ENCODE measurements at places on chromosomes 2 and 18.
A peak's percentile ranks its signal among the peaks of the same experiment; 100 is the strongest.

GRCh38 chr2:120559401-120559800, 176.3 kb upstream of the GLI2 start:
- DNase-seq: peak; percentile 100

GRCh38 chr18:35467624-35468016, 30.1 kb downstream of the INO80C start:
- DNase-seq: no peak

DNA sequence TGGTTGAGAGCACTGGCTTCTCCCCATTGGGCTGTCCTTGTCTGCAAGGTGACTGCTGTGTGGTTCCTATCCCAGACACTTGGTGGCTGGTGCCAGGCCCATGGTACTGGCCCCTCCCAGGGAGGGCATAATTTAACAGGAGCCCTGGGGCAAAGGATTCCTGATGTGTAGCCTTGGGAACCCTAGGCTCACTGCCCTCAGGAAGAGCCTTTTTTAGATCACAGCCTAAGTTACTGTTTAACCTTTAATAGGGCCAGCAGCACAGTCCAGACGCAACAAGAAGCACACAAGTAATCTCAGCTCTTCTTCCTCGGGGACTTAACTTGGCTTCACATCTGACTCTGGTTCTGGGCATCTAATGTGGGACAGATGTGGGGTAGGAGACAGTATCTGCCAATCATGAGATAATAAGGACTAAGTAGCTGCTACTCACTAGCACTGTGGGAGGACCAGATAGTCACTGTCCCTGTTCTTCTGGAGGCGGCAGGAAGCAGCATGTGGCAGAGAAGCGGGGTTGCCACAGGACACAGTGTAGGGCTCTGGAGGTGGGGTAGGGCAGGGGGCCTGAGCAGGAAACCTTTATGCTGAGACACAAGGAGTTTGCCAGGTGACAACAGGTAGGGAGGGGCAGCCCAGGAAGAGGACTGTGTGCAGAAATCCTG, 136.3 kb downstream of the TMEM17 start:
- DNase-seq: no peak

- DNase-seq: no peak
These were observed 458.3 kb upstream of the SYT4 start for GRCh38 chr18:43735570-43735969.

GRCh38 chr2:52390651-52391050, 1358.7 kb upstream of the NRXN1 start:
- peak; percentile 14 for DNase-seq

- DNase-seq: no peak
These were observed 18.5 kb upstream of the UGT1A8 start for GRCh38 chr2:233598952-233599351.

DNA sequence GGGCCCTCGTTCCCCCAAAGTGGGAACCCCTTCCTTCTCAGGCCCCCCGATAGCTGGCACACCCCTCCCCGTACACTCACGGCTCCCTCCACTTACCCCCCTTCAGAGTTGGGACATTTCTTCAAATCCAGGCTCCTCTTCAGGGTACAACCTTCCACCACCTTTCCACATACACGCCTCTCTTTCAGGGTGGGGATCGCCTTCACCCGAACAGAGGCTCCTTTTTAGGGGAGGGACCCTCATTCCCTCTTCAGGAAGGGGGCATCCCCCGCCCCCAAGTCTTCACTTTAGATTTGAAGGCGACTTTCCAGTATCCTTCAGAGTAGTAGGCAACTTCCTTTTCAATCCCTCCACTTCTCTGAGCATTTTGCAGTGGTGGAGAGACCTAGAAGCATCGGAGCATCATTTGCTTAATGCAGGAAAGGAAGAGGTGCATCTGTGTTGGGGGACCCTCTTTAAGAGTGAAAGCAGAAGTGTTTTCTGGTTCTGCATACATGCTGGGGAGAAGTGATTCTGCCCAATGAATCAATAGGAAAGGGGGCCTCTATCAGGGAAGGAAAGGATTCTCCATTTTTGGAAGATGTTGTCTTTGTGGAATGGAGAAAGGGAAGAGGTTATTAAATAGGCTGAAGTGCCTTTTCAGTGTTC, 845 bp downstream of the EML4 start:
- DNase-seq: no peak

GRCh38 chr2:15731889-15732271, 140.2 kb downstream of the DDX1 start:
- DNase-seq: no peak

- DNase-seq: no peak
These were observed 499.3 kb upstream of the FANCL start for GRCh38 chr2:58740426-58740825.

GRCh38 chr2:219722276-219722879, 94.9 kb downstream of the SLC4A3 start:
- DNase-seq: no peak

DNA sequence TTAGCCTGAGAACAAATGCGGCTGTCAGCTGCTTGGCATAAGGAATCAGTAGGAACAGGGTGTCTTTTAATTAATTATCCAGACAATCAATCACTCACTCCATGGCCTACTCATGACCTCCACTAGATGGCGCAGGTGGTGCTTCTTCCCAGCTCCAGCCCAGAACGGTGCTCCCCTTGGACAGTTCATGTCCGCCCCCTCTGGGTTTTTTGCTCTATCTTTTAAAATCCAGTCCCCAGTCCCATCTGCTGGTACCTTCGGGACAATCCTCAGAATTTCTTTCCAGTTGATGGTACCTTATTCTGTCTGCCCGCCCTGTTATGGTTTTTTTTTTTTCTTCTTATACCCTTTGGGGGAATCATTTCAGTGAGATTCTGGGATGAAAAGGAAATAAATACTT, 99.8 kb downstream of the CACNB4 start:
- no peak for DNase-seq

- DNase-seq: no peak
These were observed 33.9 kb downstream of the BMP10 start for GRCh38 chr2:68837164-68837860.

- no peak for DNase-seq
These were observed 508.9 kb downstream of the FBXO15 start for GRCh38 chr18:73638709-73639108.

DNA sequence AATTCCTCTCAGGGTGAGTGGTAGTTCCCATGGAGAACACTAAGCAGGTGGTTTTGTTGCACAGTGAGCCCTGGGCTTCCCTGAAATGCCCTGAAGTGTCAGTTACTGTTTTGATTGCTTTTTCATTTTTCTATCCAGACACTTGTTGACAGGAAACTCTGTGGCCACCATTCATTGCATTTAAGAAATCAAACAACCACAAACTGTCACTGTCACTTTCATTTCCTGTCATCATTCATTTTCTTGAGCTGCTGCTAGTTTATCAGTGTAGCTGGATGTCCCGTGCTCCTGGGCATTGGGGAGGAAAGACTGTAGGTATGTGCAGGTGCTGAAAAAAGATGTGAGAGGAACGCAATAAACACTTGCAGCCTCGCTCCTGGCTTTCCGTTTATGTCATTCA, 891.6 kb upstream of the ZEB2 start:
- no peak for DNase-seq

DNA sequence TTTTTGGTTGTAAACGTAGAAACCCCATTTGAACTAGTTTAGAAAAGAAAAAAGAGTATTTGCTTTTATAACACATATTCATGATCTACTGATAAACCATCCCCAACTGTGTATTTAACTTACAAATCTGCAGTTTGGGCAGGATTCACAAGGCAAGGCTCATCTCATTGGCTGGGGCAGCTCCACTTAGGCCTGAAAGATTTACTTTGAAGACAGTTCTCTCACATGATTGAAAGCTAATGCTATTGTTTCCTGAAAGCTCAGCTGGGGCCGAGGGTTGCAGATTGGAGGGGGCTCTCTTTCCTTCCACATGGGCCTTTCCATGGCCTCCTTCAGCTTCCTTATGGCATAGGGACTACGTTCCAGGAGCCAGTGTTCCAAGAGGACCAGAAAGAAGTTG, 47.4 kb downstream of the ARHGAP15 start:
- DNase-seq: no peak

DNA sequence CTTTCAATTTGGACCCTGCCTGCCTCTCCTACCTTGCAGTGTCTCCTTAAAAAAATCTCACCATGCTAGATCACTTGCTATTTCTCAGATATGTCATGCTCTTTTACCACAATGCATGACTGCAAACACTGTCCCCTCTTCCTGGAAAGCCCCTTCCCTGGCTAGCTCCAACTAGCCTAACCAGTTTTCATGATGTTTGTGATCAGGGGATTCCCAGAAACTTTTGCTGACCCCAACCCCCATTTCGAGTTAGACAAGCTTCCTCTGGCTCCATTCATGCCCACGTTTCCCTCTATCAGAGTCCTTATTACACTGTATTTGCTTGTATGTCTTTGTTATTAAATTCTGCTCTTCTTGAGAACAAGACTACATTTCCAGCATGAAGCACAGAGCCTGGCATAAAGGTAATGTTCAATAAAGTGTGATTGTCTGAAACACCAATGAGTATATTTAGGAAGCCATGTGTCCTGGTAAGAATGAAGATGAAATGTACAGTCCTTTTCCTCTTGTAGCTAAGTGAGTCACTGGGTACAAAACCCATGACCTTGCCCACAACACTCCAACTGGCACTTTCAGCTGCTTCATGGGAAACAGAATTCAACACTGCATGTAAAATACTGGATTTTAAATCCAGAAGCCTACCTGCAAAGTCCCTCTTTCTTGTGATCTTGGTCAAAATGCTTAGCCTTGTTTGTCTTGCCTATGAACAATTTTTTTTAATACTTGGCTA, 62.0 kb upstream of the ATL2 start:
- no peak for DNase-seq

- no peak for DNase-seq
These were observed 149.6 kb upstream of the APCDD1 start for GRCh38 chr18:10304853-10305252.

DNA sequence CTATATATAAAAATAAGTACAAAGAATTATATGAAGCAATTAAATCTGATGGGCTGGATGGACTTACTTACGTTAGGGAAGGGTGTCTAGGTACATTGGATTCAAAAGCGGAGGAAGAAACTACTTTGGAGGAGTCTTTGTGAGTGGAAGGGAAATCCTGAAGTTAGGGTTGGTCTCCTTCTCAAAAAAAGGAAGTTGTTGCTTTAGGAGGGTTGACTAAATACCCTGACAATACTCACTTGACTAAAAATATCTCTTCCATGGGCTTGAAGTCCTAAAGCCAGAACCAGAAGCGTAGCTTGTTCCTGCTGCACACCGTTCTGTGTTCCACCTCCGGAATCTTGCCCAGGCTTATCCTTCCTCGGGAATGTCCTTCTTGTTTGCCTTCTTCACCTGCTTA, 143.3 kb upstream of the ZEB2 start:
- no peak for DNase-seq

DNA sequence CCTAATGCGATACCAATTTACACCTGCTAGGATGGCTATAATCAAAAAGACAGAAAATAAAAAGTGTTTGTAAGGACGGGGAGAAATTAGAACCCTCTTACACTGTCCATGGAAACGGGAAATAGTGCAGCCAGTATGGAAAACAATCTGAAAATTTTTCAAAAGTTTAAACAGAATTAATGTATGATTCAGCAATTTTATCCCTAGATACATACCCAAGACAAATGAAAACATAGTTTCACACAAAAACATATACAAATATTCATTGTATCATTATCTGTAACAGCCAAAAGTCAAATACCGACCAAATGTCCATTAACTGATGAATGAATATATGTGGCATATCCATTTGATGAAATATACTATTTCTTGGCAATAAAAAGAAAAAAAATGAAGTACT, 313.5 kb upstream of the GYPC start:
- DNase-seq: no peak

DNA sequence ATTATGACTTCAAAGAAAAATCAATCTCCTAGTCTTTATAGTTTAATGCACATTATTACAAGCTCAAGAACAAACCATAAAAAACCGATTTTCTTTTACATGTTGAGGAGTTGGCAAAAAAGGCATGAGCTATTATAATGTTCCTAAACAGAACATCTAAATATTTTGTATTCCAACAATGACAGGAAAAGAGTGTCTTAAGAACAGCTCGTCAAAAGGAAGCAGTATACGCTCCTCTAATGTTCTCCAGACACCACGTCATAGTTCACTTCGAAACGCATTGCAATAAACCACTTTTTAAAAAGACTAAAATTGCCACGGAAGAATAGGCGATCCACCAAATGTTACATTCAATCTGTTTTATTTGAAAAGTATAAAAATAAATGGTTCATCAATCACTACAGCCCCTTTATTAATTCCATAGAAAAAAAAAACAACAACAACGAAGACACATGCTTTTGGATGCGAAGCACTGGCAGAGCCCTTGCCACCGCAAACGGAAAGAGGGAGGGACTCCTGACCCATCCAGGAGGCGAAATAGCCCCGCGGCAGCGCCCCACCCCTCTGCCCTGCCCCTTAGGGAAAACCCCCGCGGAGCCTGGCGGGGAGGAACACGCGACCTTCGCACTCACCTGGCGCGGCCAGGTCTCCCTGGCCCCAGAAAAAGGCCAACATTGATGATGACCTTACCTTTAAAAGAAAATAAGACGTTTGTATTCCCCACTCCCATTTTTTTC, 45.8 kb downstream of the MBP start:
- DNase-seq: no peak

DNA sequence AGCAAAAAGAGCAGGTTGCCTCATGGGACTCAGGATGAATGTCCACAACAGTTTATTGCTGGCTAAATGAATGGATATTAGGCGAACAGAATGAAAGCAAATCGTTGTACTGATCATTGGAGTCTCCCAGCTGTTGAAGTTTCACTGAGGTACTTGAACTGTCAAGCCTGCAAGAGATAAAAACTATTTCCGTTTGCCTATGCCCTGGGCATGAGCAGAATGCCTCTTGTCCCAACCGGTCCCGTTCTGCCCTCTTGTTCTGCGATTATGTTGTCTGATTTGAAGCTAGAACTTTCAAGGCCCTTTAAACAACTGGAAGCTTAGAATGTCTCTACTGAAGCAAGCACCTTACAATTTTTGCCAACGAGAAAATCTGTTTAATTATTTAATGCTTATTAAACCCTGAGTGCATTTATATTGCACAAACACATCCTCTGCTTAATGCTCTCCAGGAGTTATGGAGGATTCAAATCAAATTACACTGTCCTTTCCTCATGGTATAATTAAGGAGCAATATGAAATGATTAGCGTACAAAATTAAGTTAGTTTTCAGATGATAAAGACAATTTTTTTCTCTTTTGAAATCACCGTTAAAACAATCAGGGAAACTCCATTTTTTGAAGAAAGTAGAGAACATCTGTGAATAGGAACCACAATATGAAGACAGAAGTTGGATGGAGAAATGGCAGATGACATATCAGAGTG, 17.7 kb downstream of the QPCT start:
- DNase-seq: no peak

Data from AG04449 (cell line).